ENCODE measurements at places on chromosomes 12 and 14. TPM values are rescaled to one million over a fixed set of nuclear protein-coding genes. Genes with fewer than 3 reads are reported as not detected.

- no peak for DNase-seq
Measured at GRCh38 chr14:54766276-54767138, 136.1 kb downstream of the GCH1 start.

DNA sequence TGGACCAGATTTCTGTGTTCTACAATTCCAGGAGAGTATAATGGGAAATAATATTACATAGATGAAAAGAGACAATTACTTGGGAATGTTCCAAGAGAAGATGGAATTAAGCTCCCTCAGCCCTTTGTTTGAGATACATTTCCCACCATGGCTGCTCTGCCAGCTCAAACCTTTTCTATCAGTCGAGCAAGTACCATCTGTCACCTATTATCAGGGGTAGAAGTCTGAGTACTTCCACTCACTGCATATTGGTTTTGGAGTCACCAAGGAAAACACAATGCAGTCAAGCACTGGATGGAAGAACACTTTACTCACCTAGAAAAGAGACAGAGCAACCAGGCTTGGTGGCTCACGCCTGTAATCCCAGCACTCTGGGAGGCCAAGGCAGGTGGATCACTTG is 270.4 kb upstream of the FAR2 start:
- no peak for DNase-seq

DNA sequence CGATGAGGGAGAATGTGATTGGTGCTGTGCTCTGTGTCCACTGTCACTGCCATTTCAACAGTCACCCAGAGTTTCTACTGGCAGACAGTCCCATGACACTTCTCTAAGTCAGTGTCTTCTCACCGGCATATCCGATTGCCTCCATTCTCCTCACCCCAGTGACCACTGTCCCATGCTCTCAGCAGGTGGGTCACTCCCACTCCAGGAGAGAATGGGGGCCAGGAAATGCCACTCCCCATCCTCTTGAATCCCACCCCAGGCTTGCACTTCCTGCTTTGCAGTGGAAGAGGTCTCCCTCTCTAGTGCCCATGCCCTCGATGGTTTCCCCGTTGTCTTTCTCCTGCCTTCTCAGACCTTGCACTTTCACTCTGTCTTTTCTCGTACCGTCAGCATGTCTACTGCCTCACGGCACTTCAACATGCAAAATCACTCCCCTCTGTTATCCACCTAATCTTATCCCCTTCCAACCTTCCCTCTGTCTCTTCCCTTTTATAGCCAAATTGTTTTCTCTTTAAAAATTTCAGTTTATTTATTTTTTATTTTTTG is 2.2 kb upstream of the EP400 start:
- DNase-seq, result no peak

GRCh38 chr14:70955543-70956480 is 48.6 kb downstream of the PCNX1 start:
- DNase-seq, result no peak

- no peak for DNase-seq
Measured at GRCh38 chr12:82655751-82656150, 31.0 kb upstream of the TMTC2 start.

GRCh38 chr12:104243971-104244370 is 28.4 kb downstream of the TXNRD1 start:
- no peak for DNase-seq

Gene LHX5
- not detected for total RNA-seq

Measured in lung (tissue), 17 donors.